ENCODE measurements at places on chromosomes 13 and 19.
A peak's percentile ranks its signal among the peaks of the same experiment; 100 is the strongest.

- no peak for DNase-seq
Observed at GRCh38 chr13:77360032-77360685, 33.3 kb upstream of the MYCBP2 start.

- no peak for DNase-seq
Observed at GRCh38 chr19:47693489-47693888, 19.7 kb upstream of the EHD2 start.

- DNase-seq: peak; percentile 42
Observed at GRCh38 chr19:2631213-2631821, 71.2 kb downstream of the GNG7 start.

GRCh38 chr19:49983645-49984229 is 22.8 kb upstream of the SIGLEC11 start:
- DNase-seq: peak; percentile 55

DNA sequence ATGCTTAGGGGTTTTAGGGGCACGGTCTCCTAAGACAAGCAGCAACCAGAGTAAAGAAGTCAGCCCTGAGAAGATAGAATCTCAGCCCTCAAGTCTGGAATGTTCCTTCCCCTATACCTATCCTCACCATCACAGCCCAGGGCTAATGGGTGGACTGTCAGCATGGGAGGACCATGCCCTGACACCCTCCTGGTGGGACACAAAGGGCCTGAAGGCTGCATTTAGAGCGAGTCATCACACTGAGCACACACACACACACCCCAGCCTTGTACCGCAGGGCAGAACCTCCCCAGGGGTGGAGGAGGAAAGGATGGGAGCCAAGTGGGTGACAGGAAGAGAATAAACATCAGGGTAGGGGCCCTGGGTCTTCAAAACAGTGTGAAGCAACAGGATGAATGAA is 174.8 kb upstream of the SERP2 start:
- no peak for DNase-seq

DNA sequence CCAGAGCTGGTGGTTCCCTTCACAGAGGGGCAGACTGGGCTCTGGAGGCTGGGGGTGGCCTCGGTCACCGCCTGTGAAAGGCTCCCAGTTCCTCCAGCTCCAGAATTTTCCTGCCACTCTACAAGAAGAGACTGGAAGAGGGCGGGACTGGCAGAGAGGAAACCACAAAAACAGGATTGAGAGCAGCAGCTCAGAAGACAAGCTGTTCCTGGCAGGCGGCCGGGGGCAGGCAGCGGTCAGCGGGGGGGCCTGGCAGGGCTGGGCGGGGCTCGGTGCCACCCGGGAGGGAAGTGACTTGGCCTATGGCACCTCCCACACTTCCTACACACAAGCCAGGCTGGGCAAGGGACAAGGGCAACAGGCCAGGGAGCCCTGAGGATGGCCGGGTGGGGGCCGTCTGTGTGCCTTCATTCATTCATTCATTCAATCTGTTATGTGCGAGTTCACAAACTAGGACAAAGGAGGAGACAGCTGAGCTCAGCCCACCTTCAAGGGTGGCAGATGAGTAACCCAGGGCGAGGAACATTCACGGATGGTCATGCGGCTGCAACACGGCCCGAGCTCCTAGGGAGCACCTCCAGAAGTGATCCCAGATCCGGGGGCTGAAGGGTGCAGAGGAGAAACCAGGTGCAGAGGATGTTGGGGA is 16.9 kb upstream of the BTBD2 start:
- DNase-seq: peak; percentile 77

DNA sequence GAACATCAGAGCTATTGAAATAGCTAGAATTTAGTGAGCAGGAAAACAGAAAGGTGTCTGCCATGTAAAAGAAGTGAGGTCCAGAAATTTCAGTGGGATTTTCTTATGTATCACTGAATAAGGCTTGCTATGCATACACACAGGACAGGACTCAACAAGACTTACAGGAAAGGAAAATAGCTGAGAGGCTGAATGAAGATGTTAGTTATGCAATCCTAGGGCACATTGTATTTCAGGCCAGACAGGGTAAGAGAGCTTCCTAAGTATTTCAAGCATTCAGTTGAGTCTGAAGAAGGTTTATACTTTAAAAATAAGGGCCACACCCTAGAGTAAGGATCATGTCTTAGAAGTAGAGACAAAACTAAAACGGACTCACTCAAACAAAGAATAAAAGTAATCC is 419.9 kb upstream of the PRR20A start:
- DNase-seq: no peak

DNA sequence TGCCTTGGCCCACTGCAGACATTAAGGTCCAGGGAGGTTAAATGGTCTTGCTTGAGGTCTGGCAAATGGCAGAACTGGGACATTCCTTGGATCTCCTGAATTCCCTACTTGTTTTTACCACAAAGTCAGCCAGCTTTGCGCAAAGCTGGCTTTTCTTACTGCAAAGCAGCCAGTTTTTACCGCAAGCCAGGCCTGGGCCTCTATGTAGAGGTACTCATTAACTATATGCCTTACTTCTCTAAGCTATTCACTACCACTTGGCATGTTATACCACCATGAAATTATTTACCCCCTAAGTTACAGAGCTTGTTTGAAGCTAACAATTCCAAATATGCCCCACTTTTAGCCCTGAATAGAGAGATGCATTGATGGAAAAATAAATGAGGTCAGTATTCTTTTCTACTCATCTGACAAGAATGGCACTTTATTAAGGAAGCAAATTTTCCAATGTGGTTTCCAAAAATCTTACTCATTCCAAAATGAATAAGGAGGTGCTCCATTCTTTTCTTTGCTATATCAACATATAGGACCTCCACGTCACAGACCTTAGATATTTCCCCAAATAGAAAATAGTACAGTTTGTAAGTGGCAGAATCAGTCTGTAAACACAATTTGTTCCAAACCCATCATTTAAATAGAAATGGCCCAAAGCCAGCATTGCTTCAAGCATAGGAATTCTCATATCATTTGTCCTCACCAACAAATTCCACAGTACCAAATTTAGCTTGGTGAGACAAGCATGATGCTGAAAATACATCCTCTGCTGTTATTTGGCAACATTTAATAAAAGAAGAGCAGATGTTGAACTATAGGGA is 143.9 kb upstream of the TSC22D1 start:
- DNase-seq: peak; percentile 46
